Stimulated activated CD4-positive, alpha-beta T cell treated with anti-CD3 and anti-CD28 coated beads, Interleukin-12 subunit alpha, Interleukin-12 subunit beta, amount 100 ng/mL, for 48 hours (primary cell): ENCODE measurements at places on chromosomes 12 and 14.
A peak's percentile ranks its signal among the peaks of the same experiment; 100 is the strongest.

DNA sequence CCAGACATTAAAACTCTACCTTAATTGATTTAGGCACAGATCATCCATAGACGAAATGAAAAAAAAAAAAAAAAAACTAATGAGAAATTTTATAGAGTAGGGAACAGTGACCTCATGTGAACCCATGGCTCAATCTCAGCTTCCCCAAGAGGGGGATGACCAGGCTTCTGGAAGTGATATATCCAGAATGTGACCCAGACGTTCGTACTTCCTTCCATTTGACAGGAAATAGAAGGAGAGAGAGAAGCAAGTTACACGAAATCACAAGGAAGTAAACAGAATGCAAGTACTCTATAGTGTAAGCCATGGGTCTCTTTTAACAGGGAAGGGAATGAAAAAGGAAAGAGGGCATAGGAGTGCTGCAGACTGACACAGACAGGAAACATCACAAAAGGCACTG lies 10.1 kb downstream of the FOXN3 start:
- DNase-seq: no peak

DNA sequence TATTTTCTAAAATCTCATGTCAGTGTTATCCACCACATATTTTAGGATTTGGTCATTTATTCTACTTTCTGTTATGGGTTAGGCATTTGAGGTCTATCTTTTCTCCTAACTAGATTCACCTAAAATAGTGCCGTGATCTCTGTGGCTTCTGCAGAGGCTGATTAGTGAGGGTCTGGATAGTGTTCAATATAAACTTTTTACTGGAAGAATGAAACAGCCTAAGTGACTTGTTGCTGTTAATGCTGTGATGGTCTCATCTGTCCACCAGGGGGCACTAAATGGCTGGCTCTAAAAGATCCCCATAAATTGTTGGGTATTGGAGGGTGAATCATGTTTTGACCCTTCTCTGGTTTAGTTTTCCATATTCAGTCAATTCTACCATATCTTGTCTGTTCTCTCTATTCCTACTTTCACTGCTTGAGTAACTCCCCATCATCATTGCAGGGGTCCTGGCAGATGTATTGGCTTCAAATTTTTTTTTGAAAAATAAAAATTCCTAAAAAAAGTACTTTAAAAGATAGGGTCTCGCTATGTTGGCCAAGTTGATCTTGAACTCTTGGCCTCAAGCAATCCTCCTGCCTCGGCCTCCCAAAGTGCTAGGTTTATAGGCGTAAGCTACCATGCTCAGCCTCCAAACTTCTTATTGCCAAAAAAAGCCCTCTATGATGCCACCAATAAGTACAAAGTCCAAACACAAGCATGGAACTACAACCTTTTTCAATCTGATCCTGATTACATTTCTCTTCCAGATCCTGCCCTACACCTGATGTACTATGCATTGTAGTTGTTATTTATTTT lies 6.9 kb downstream of the PABPN1 start:
- peak; percentile 70 for DNase-seq

- no peak for DNase-seq
Observed at GRCh38 chr12:124804011-124804621, 59.5 kb downstream of the SCARB1 start.

GRCh38 chr12:67073336-67073735 lies 195.8 kb upstream of the CAND1 start:
- no peak for DNase-seq

- no peak for DNase-seq
Observed at GRCh38 chr12:110922652-110923051, 2.3 kb upstream of the MYL2 start.

GRCh38 chr12:96141216-96141912 lies 52.8 kb upstream of the ELK3 start:
- DNase-seq: no peak

DNA sequence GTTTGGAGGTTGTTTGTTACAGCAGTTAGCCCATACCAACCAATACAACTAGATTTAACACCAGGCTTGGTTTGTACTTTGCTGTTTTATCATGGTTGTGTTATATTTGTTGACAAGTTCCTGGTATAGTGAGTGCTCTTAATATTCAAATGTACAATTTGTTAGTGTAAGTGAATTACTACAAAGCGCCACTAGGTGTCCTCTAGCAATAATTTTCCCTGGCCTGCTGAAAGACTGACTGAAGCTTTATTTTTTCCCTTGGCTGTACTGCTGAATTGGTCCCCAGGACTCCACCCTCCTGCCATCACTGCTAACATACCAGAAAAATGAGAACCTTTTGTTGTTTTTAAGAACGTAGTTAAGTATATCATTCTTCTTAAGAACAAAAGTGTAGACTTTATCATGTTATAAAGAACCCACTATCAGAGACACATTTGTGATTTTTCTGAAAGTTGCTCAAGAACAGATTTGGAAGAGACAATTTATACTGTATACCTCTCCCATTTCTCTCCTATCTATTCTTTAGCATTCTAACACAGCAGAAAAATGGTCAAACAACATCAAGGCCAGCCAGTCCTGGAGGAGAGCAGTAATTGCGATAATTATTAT lies 75.3 kb upstream of the FAR2 start:
- DNase-seq: peak; percentile 17

DNA sequence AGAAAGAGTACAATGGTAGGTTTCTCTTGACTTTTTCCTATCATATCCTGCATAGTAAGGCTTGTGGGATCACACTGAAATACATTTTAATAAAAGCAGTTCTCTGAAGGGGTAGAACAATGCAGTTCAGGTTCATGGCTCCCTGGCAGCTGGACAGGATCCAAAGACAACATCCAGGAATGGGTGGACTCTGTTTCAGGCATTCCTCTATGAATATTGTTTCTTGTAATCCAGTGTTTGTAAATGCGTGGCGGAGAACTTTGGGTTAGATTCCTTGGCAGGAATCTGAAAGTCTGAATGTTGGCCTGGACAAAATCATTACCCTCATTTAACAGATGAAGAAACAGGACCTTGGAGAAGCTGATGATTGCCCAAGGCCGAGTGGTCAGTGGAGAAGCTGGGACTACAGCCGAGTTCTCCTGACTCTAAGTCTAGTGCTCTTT lies 43.5 kb downstream of the SYNE2 start:
- DNase-seq: no peak

DNA sequence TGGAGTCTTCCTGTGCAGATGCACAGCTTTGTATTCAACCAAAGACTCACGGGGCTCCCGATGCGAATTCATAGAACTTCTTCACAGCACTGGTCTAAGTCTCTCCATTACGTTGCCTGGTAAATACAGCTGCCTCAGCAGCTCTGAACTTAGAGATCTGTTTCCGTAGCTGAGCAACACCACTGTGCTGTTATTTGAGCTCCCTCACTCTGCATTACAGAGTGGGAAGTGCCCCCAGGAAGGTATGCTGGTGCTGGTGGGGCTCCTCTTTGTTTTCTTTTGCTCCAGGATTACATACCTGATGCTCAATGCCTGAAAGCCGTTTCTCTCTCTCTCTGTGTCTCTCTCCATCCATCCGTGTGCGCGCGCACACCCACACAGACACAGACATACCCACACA lies 227.5 kb upstream of the RMST start:
- no peak for DNase-seq

DNA sequence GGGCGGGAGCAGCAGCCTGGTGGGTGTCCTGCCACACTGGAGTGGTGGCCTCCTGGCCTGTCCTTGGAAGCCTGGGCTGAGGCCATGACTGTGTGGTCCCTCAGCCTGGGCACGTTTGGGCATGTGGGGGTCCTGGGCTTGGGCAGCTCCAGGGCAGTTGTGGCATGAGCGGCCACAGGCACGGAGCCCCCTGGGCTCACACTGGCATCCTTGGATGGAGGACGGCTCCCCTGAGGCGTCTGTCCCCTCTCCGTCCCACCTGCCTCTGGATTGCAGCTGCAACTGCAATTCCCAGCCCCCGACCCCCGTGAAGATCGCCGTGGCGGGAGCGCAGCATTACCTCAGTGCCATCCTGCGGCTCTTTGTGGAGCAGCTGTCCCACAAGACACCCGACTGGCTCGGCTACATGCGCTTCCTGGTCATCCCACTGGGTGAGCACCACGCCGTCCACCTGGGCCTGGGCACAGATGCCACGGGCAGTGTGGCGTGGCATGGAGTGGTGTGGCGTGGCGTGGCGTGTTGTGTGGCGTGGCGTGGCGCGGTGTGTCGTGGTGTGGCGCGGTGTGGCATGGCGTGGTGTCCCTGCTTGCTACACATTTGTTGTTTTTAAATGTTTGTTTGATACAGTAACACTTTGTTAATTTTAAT lies 15.1 kb upstream of the TEX22 start:
- DNase-seq: no peak

GRCh38 chr12:9090220-9090619 lies 25.5 kb downstream of the A2M start:
- no peak for DNase-seq

DNA sequence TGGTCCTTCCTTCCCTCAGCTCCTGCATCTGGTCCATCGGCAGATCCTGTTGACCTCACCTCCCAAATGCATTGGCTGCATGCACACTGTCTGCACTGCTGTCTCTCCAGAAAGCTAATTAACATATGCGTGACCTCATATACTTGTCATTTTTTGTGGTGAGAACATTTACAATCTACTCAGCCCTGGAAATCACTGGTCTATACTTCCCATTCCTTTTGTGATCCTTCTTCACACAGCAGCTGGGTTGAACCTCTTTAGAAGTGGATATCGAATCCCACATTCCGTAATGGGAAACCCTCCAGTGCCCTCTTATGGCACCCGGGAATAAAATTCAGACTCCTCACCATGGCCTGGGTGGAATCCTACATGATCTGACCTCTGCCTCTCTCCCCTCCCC lies 45.0 kb downstream of the SMOC1 start:
- no peak for DNase-seq

DNA sequence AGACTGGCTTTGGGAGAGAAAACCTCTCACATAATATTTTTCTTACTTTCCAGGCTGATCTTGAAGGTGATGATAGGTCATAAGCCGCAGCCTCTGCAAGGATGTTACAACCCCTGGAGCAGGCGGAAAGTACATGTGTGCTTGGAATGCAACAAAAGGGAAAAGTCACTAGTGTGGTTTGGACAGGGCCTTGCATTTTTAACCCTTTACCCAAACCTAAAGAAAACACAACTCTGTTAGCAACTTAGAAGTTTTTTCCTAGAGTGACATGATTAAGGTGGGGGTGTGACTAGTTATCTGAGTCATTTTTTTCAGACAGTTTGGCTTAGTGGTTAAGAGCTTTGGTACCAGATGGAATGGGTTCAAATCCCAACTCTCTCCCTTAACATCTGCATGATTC lies 97.0 kb downstream of the TMEM30B start:
- DNase-seq: no peak

DNA sequence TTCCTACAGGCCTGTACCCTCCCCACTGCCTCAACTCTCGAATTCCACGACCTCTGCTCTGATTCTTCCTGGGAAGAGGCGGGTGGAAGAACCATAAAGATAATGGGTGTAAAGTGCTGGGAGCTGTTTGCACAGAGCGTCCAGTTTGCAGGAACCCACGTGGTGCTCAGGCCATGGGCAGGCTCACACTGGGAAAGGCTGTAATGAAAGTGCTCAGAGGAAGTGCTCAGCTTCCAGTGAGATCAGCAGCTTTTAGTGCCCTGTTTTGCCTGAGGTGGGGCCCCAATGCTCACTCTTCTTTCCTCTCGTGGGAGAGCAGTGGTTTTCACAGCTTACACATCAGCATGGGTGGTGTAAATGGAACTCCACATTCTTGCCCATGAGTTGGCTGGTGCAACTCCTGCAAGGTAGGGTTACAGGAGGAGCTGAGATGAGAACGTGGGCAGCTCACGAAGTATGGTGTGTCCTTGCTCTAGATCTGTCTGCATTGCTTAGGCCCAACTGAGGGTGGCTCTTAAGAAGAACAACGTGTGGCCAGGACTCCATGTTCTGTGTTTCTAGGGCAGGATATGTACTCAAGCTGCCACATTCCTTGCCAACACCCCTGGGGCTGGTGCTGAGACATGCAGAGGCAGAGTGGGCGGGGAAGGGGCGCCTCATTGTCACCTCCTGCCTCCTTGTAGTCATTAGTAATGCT lies 2.9 kb downstream of the TMEM63C start:
- DNase-seq: no peak

GRCh38 chr12:13788626-13789025 lies 192.8 kb downstream of the GRIN2B start:
- no peak for DNase-seq

DNA sequence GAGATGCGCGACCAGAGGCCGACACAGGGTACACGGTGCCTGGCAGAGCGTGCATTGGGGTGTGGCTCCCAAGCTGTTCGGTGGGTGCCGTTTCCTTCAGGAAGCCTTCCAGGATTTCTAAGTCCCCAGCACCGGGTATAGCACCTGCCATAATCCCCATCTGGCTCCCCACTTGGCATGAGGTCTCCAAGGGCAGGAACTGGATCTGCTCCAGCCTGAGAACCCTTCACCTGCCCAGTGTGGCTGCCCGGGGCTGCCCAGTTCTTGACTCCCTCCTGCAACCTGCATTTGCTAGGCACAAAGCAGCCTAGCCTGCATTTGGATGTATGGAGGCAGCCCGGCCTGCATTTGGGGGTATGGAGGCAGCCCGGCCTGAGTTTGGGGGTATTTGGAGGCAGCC lies 69.7 kb downstream of the RFLNA start:
- DNase-seq: no peak

DNA sequence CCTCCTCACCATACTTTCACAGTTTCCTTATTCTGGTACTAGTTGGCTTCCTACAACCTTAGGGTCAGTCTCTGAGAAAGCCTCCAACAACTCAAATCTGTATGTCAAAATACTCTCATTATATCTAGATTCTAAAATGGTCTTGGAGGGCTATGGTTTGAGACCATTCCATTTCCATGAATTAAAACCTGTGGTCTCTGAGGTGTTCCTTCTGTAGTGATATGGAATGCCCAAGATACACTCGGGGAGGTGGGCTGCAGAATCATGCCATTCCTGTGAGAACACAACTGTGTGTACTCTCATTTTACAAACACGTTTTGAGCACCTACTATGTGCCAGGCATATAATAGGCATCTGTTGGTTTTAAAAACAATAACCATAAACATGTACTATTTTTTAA lies 74.0 kb downstream of the FERMT2 start:
- no peak for DNase-seq

GRCh38 chr12:109173443-109174240 lies 57.3 kb downstream of the ACACB start:
- no peak for DNase-seq

DNA sequence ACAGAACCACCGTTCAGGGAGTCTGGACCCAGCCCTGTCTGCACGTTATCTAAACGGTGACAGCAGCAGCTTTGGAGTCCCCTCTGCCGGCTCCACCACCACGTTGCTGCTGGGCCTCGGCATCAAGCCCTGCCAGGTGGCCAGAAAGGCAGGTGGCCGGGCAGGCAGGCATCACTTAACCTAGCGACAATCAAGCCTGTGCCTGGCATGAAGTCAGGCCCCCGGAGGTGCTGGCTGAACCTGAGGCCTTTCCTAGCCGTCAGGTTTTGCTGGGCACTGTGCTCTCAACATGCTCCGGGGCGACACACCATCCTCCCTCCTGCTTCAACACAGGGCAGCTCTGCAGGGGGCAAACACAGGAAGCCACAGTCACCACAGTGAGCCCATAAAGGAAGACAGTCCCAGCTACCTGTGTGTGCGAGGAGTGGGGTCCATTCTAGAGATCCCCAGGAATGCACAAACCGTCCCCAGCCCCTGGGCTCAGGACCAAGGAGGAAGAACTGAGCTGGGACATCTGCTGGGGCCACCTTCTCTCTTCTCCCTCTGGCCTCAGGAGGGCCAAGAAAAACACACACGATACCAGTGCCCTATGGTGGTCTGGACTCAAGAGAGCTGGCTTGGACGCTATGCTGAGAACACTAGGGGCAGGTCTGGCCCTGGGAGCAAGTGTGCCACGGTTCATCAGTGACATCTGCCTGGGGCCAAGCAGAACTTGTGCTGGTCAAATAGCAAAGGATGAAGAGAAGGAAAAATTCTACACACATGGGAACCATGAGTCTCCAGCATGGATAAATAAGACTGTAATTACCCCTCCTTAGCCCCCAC lies 44.7 kb downstream of the CCDC88C start:
- no peak for DNase-seq
